ENCODE measurements at places on chromosomes 7 and 10.

GRCh38 chr10:88116481-88116880 is 253.1 kb downstream of the PTEN start:
- no peak for DNase-seq

GRCh38 chr7:68180761-68181160 is 1184.1 kb downstream of the TYW1 start:
- no peak for DNase-seq

- no peak for DNase-seq
These were observed 8.8 kb downstream of the ITGB1 start for GRCh38 chr10:32949221-32949678.

GRCh38 chr10:10014846-10015245 is 1002.8 kb upstream of the CELF2 start:
- no peak for DNase-seq

- no peak for DNase-seq
These were observed 15.7 kb upstream of the MACC1 start for GRCh38 chr7:20232848-20233247.

DNA sequence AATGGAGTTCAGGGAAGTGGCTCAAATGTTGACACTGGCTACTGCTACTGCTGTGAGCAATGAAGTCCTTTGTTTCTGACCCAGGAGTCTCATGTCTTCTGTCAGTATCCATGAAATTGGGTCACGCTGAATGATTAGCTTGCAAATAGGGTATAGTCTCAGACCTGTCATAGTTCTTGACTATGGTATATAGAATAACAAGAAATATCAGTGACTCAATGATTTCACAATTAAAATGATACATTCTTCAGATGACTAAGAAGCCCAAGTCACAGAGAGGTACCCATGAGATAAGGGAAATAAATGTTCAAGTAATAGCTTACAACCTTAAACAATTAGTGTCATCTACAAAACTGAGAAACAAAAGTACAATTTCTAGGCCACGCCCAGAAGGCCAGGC is 89.3 kb downstream of the LYZL2 start:
- no peak for DNase-seq

DNA sequence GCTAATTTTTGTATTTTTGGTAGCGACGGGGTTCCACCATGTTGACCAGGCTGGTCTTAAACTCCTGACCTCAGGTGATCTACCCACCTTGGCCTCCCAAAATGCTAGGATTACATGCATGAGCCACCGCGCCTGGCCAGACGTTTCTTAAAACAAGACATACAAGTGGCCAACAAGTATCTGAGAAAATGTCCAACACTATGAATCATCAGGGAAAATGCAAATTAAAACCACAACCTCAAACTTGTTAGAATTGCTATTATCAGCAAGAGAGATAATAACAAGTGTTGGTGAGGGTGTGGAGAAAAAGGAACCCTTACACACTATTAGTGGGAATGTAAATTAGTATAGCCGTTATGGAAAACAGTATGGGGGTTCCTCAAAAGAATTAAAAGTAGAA is 148.6 kb downstream of the SUGCT start:
- DNase-seq: no peak

DNA sequence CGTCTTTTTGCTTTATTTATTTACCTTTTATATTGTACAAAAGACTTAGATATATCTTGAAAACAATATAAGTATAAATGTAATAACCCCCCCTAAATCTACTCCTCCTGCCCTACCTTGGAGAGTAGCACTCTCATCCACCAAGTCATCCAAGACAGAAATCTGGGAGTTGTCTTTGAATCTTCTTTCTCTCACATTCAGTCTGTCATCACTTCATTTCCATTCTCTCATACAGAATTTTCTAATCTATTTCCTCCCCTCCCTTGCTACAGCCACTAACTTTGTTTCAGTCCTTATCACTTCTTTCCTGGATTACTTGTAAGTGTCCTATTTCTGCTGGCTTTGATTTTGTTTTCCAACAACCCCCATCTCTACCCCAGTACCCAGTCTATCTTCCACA is 170.6 kb downstream of the SEMA3D start:
- DNase-seq: no peak

DNA sequence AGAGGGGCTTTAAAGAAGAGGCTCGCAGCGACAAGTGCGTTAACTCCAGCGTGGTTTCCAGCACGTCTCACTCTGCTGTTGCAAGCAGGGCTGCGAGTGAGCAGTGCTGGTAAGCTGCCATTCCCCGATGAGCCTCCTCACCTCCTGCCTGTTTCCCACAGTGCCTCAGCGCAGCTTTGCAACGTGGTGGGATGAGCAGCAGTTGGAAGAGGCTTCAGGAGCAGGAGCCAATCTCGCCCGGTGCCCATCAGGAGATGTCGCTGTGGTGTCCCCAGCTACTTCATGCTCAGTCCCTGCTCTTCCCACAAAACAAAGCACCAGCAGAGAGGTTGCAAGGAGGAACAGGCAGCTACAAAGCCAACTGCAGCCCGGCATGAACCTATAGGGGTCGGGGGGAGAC is 2.4 kb upstream of the ADARB2 start:
- DNase-seq: no peak

DNA sequence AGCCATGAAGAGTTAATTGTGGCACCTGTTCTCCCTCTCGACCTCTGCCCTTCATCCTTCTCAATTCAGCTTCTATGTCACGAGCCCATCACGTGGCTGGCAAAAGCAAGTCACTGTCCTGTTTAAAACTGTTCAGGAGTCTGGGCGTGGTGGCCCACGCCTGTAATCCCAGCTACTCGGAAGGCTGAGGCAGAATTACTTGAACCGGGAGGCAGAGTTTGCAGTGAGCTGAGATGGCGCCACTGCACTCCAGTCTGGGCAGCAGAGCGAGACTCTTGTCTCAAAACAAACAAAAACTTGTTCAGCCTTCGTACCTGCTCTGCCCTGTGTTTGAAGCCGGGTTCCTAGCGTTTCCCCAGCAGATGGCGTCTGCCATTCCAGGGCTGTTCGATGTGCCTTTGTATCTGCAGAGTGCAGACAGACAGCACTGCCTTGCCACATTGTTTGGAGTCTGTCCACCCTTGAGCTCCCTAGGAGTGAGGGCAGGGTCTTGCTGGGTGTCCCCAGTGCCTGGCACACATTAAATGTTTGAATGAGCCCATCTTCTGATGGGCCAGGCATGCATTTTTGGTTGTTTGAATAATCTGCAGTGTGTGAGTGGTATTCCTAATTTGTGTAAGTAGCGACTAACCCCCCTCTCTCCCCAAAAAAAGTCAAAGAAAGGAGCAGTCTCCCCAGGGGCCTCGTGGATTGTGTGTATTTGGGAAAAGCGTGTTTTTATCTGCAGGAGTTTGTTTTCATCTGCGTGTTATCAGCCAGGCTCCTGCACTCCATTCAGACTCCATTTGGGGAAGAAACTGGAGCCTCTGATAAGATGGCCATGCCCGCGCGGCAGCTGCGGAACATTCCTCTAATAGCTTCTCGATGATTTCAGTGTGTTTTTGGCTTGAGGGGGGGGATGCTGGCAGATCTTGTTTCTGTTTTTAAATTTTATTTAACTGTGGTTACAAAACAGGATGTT is 61.2 kb downstream of the DNAJB6 start:
- no peak for DNase-seq

DNA sequence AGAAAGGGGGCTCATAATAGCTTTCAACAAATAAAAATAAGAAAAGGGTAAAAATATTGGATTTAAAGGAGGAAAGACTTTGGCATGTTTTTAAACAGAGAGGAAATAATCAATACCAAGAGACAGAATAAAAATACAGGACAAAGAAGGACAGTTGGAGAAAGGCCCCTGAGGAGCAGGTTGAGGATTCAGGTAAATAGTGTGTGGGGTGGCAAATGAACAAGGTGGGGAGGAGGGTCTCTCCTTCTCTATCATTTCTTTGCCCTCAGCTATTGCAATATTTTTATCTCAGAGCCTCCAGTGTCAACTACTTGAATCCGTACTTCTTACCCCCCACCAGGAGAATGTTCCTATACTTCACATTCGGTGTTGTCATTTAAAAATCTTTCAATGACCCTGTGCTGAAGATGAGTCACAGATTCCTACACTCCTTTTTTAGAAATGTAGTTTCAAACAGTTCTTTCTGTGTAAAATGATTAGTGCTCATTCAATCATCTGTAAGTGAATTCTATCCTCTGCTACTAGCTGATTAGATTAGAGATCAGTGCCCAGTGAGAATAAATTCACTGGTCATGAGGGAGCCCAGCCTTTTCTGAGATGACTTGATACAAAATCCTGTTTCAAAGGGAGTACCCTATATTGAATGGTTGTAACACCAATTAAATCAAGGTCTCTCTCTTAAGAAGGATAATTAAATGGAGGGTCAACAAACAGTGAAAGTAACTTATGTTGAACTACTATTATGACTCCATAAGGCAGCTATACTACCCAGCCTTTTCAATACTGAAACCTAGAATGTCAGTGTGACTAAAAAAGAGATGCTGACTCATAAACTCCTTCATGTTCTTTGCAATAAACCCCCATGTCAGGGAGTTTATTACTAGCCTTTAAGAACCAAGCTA is 50.4 kb upstream of the WNT16 start:
- DNase-seq: no peak

DNA sequence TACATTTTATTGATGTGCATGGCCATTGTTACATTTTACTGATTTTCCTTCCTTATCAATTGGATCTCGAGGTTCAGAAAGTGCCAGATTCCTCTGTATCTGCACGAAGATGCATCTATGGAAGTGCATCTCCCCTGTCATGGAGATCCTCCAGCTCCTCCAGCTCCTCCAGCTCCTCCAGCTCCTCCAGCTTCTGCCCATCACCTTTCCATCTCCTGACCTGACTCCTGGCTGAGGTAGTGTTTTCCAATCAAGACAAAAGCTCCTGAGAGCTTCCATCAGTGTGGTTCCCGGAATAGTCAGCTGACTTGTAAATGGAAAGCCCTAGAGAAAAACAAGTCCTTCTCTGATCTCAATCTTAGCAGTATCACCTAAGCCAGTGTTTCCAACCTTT is 90.8 kb upstream of the KLF6 start:
- no peak for DNase-seq

DNA sequence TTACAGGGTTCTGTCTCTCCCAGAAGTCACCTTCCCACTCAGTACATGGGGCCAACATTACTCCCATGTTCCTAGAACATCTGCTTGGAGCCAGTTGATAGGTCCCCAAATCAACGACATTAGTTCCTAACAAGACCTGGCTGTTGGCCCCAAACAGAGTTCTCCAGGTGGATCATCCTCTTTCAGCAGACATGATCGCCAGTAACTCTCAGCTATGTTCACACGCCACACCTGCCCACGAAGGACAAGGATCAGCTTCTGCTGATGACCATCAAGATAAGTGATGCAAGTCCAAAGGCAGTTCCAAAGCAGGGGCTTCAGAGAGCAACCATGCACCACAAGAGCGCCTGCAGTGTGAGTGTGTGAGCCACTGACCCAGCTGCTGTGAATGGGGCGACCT is 11.0 kb downstream of the ZNF777 start:
- DNase-seq: no peak

GRCh38 chr7:95668504-95669018 is 72.2 kb upstream of the PDK4 start:
- no peak for DNase-seq

GRCh38 chr7:38801786-38802185 is 107.2 kb downstream of the VPS41 start:
- no peak for DNase-seq

DNA sequence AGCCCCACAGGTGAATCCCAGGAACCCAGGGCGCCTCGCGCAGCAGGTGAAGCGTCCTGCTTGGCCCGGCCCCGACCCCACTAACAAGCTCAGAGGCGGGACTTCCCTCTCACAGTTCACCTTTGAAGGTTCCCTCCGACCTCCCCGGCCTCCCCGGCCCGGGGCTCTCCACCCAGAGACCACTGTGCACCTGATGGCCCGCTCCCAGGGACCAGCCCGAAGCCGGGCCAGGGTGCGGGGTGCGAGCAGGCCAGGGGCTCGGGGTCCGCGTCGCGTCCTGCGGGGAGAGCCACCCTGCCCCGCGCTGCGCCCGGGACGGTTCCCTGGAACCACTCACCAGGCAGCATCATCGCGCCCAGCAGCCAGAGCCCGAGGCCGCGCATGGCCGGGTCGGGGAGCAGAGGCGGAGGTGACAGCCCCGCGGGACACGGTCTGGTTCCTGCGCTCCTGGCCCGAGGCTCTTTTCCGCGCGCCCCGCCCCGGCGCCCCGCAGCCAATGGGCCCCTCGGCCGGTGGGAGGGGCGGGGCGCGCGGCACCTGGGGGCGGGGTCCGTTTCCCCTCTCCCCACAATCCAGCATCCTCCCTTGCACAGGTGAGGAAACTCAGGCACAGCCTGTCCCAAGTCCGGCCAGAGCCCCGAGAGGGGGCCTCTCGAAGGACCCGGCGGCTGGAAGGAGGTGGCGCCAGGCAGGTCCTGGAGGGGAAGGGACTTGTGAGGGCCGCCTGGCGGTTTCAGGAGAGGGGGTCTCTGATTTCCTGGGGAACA is at the start of gene ADAM8:
Gene ADAM8 (minus strand): TSS at position 434 of the 767 bp plus-strand sequence. CDS start 51 bp downstream, at position 383.
- no peak for DNase-seq

DNA sequence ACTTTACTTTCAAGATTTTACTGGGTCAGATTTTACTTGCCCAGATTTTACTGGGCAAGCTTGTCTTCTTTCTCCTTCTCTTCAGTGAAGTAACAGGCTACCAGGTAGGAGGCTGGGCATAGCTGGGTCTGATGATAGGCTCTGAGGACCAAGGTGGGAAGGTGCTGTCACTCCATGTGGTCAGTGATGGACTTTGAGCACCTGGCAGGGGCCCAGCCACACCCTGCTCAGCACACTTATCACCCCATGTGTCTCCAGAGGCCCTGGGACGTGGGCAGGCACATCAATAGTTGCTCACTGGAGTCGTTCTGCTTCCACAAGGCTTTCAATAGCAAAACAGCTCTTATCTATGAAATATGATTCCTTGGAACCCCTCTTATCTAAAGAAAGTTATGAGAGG is 70.5 kb upstream of the GPR26 start:
- no peak for DNase-seq

GRCh38 chr10:93573051-93573909 is 6.8 kb downstream of the FFAR4 start:
- no peak for DNase-seq

DNA sequence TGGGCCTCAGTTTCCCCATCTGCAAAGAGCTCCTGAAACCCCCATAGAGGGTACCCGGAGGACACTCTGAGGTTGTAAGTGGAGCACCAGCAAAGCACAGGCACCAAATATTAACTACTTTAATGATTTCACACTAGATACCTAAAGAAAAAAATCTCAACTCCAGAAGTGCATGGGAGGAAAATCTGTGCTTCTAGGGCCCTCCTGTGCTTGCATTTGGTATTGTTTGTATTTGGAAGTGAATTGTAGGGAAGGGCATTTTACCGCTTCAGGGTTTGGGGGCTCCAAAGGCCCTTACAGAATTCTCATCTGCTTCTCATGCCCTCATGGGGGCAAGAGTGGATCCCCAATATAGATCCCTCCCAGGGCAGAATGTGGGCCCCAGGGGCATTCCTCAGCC is 22.4 kb upstream of the DRGX start:
- no peak for DNase-seq

GRCh38 chr7:104922182-104923009 is 91.6 kb upstream of the KMT2E start:
- DNase-seq: no peak

- no peak for DNase-seq
These were observed 65.3 kb downstream of the LMBR1 start for GRCh38 chr7:156827587-156828203.
